ENCODE measurements at places on chromosomes 4 and X. TPM values are rescaled to one million over a fixed set of nuclear protein-coding genes. Genes with fewer than 3 reads are reported as not detected.
A peak's percentile ranks its signal among the peaks of the same experiment; 100 is the strongest.

The MMRN1 gene
- 0.16 TPM for total RNA-seq

The ZMAT1 gene
- 19.8 TPM for total RNA-seq

The BTC gene
- total RNA-seq: not detected

The FGF16 gene
- not detected for total RNA-seq

The PRKG2 gene
- total RNA-seq: 0.35 TPM

The SMPX gene
- total RNA-seq: not detected

The NWD2 gene
- not detected for total RNA-seq

DNA sequence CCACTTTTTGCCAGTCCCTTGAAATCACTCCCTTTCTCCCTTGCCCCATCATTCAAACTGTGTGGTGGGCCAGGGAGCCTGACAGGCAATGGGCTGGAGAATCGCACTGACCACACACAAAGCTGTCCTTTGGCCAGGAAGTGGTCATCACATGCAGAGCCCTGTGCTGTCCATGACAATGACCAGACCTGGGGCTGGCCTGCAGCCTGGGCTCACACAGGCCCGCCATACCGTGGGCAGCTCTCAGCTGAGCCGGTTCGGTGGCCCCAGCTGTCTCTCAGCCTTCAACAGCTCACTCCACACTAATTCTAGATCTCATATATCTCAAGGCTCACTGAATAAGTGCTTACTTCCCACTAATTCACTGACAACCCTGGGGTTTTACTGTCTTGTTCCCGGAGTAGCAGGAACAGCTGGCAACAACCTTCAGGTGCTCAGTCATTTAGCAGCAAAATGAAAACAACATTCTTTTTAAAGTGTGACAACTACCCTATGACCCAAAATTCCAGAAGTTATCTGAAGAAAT, 48.0 kb downstream of the USP46 start:
- no peaks in the 10 kb centered on the region for H3K27me3 ChIP-seq
- peaks cover 50% of the 10 kb centered on the region for H3K36me3 ChIP-seq
- H3K4me1 ChIP-seq: no peaks in the 10 kb centered on the region
- no peak for DNase-seq

DNA sequence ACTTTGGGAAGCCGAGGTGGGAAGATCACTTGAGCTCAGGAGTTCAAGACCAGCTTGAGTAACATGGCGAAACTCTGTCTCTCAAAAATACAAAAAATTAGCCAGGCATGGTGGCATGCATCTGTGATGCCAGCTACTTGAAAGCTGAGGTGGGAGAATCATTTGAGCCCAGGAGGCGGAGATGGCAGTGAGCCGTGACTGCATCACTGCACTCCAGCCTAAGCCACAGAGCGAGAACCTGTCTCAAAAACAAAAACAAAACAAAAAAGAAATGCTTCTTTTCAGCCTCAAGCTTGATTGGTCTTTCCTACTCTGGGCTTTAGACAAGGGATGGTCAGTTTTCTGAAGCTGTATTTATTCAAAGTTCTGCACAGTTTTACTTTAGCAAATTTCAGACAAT, 15.8 kb upstream of the DHRSX start:
- H3K4me1 ChIP-seq: peaks cover 50% of the 10 kb centered on the region
- peak overlapping the region; percentile 62 for H3K27ac ChIP-seq
- no peak for DNase-seq
- no peaks in the 10 kb centered on the region for H3K27me3 ChIP-seq
- no peaks in the 10 kb centered on the region for H3K36me3 ChIP-seq
- H3K4me3 ChIP-seq: peak overlapping the region; percentile 65

- no peak for DNase-seq
- peak overlapping the region; percentile 78 for H3K27ac ChIP-seq
- peak overlapping the region; percentile 56 for H3K4me3 ChIP-seq
- H3K4me1 ChIP-seq: peaks cover 89% of the 10 kb centered on the region
- no peaks in the 10 kb centered on the region for H3K27me3 ChIP-seq
Measured at GRCh38 chr4:40227284-40227683, 30.5 kb downstream of the RHOH start.

DNA sequence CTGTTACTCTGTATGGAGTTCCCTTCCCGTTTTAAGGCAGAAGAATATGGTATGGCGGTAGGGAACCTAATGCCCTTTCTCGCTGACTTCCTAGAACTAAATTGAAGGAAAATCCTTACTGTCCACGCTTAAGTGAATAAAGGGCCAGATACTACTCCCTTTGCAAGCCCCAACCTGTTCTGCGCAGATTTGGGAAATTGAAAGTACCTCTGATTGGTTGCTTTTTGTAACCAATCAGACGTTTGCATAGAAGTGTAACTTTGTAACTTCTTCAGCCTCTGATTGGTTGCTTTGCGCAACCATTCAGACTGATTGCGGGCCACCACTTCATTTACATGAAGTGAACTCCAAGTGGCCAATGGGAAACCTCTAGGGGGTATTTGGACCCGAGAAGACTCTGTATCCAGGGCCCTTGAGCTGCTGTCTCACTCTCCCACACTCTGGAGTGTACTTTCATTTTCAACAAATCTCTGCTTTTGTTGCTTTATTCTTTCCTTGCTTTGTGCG, 1.2 kb upstream of the TMEM33 start:
- peaks cover 16% of the 10 kb centered on the region for H3K36me3 ChIP-seq
- DNase-seq: no peak
- no peaks in the 10 kb centered on the region for H3K27me3 ChIP-seq
- no peak overlapping the region for H3K27ac ChIP-seq
- H3K4me1 ChIP-seq: peaks cover 28% of the 10 kb centered on the region

DNA sequence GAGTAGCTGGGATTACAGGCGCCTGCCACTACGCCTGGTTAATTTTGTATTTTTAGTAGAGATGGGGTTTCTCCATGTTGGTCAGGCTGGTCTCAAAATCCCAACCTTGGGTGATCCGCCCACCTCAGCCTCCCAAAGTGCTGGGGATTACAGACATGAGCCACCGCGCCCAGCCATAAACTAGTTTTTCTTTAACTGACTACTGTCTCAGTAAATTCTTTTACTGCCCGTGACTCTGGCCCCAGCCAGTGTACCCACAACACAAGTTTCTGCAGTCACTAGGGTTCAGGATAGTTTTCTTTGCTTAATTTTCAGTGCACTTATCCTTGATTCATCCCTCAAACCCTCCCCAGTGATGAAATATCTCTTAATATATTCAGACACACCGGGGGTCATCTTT, 8.3 kb downstream of the SHROOM2 start:
- no peak overlapping the region for H3K27ac ChIP-seq
- H3K4me3 ChIP-seq: no peak overlapping the region
- H3K36me3 ChIP-seq: no peaks in the 10 kb centered on the region
- no peaks in the 10 kb centered on the region for H3K4me1 ChIP-seq

DNA sequence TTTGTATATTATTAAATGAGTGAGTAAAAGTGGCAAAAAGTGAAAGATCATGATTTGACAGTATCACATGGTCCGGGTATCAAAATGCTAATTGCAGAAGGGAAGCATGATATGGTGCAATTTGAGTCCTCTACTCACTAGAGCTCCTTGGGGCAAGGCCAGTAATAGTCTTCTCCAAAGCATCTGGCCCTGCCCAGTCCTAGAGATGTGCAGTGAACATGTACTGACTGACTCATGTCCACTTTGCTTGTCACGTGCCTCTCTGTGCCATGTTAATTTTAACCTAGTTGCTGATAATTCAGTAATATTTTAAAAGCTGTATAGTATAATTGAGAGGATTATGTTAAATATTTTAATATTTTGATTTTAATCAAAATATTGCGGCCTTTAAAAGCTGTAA, 54.6 kb upstream of the TENM3 start:
- no peaks in the 10 kb centered on the region for H3K4me1 ChIP-seq
- H3K27ac ChIP-seq: no peak overlapping the region
- no peak overlapping the region for H3K4me3 ChIP-seq
- no peaks in the 10 kb centered on the region for H3K36me3 ChIP-seq
- H3K27me3 ChIP-seq: no peaks in the 10 kb centered on the region
- no peak for DNase-seq

DNA sequence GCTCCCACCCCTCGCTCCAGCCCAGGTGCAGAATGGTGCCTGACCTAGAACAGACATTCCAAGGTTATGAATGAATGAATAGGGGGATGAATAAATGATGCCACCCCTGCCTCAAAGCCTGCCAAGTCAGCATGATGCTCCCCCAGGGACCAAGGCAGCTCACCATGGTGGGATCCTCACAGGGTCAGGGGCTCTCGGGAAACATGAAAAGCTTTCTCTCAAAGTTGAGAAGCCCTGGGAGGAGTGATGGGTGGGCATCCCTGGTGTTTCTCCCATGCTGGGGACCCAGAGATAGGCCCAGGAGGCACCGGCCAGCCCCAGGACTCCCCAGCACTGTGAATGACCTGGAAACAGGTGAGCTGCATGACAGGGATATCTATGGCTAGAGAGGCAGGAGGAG, 58.9 kb downstream of the HTRA3 start:
- H3K4me3 ChIP-seq: no peak overlapping the region
- DNase-seq: no peak
- no peak overlapping the region for H3K27ac ChIP-seq
- no peaks in the 10 kb centered on the region for H3K36me3 ChIP-seq

DNA sequence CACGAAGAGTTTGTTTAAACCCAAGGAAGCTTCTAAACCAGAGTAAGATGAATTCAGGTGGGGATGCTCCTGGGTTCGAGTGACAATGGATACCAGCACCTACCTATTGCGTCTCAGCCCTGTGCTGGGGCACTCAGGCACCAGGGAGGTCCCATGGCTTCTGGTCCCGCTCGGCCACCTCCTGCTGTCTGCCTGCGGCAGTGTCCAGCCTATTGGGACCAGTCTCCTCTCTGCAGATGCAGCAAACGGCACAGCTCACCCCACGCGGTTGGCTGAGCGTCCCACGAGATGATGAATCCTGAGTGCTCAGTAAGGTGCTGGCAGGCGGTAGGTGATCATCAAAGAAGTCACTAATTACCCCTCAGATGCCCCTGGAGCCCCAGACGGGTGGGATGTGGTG, 75.2 kb downstream of the ACOX3 start:
- DNase-seq: no peak
- no peaks in the 10 kb centered on the region for H3K27me3 ChIP-seq

GRCh38 chrX:27571164-27571563, 19.0 kb upstream of the DCAF8L2 start:
- H3K36me3 ChIP-seq: no peaks in the 10 kb centered on the region
- H3K27ac ChIP-seq: no peak overlapping the region
- H3K4me1 ChIP-seq: no peaks in the 10 kb centered on the region
- no peaks in the 10 kb centered on the region for H3K27me3 ChIP-seq

DNA sequence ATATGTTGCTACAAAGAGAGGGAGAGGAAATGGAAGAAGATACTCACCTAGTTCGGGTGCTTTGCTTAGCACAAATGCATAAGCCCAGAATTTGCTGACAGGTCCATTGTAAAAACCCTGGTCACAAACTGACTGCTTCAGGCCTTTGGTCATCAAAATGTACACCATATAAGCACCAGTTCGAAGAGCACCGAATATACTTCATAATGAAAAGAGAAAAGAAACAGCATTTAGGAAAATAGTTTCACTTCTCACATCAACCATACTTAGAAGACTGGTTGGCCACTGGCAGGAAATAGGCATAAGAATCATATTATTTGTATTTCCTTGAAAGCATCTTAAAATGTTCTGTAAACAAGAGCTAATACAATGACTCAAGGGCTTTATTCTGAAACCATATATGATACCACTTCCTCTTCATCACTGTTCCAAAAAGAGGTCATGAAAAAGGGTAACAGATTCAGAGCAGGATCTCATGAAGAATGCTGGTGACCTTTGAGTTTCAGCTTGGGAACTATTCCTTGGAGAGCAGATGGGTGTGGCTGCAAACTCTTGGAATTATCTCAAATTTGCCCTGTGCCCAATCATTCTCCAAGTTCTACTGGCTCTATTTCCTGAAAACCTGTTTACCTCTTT, 138.7 kb downstream of the ELOVL6 start:
- no peaks in the 10 kb centered on the region for H3K36me3 ChIP-seq
- no peak overlapping the region for H3K4me3 ChIP-seq
- H3K27me3 ChIP-seq: no peaks in the 10 kb centered on the region
- no peak overlapping the region for H3K27ac ChIP-seq

GRCh38 chrX:150763810-150764209, 70.6 kb downstream of the MTMR1 start:
- DNase-seq: no peak
- no peaks in the 10 kb centered on the region for H3K4me1 ChIP-seq
- H3K27ac ChIP-seq: no peak overlapping the region
- H3K27me3 ChIP-seq: no peaks in the 10 kb centered on the region
- no peak overlapping the region for H3K4me3 ChIP-seq

- no peak overlapping the region for H3K27ac ChIP-seq
- DNase-seq: no peak
- H3K27me3 ChIP-seq: no peaks in the 10 kb centered on the region
- H3K36me3 ChIP-seq: no peaks in the 10 kb centered on the region
- H3K4me1 ChIP-seq: no peaks in the 10 kb centered on the region
Measured at GRCh38 chr4:93053140-93053539, 749.4 kb downstream of the GRID2 start.

DNA sequence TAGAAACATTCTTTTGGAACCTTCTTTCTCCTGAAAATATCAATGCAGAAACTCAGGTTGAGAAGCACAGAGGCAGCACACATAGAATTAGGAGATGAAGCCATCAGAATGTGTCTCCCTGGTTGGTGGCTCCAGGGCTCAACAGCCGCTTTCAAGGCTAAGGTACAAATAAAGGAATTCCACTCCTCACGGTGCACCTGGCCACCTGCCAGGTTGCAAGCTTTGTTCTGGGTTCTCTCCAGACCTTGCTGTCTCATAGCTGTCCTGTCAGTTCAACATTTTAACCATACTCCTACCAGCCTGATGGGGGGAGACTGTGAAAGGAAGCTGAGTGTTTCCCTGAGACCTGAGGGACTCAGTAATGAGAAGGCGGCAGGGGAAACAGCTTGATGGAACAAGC, 96.3 kb upstream of the HPF1 start:
- peaks cover 8% of the 10 kb centered on the region for H3K27me3 ChIP-seq
- H3K27ac ChIP-seq: no peak overlapping the region
- no peak overlapping the region for H3K4me3 ChIP-seq
- no peaks in the 10 kb centered on the region for H3K36me3 ChIP-seq
- no peaks in the 10 kb centered on the region for H3K4me1 ChIP-seq

DNA sequence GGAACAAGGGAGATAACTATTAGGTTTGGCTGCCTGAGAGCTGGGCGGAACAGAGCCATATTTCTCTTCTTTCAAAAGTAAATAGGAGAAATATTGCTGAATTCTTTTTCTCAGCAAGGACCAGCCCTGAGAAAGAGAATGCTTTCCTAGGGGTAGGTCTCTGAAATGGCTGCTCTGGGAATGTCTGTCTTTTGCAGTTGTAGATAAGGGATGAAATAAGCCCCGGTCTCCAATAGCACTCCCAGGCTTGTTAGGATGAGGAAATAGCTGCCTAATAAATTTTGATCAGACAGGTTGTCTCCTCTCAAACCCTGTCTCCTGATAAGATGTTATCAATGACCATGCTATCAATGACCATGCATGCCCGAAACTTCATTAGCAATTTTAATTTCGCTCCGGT, 207.8 kb upstream of the KIT start:
- H3K27me3 ChIP-seq: peaks cover 6% of the 10 kb centered on the region
- no peak for DNase-seq
- no peaks in the 10 kb centered on the region for H3K36me3 ChIP-seq
- H3K27ac ChIP-seq: no peak overlapping the region
